Activated T-cell treated with anti-CD3 and anti-CD28 coated beads, Interleukin-2, amount 50 U/mL, for 1 hour (primary cell): ENCODE measurements at places on chromosomes 2 and 18.
A peak's percentile ranks its signal among the peaks of the same experiment; 100 is the strongest.

DNA sequence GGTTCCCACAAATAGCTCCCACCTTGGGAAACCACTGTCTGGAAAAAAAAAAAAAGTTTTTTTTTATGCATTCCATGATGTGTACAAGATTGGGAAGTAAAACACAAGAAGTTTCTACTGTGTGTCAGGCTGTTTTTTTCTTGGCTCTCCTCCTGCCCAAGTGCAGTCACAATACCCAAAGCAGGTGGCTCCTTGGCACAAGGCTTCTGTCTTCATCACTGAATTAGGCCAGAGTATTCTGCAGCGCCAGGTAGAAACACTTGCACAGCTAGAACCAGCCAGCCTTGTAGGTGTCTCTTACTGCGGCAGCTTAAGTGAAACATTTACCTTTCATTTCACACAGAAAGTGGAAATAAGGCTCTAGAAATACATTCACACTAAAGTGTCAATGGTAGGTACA lies 23.8 kb upstream of the MAL start:
- DNase-seq, result no peak

- no peak for DNase-seq
Observed at GRCh38 chr2:237149425-237149824, 63.7 kb downstream of the COPS8 start.

DNA sequence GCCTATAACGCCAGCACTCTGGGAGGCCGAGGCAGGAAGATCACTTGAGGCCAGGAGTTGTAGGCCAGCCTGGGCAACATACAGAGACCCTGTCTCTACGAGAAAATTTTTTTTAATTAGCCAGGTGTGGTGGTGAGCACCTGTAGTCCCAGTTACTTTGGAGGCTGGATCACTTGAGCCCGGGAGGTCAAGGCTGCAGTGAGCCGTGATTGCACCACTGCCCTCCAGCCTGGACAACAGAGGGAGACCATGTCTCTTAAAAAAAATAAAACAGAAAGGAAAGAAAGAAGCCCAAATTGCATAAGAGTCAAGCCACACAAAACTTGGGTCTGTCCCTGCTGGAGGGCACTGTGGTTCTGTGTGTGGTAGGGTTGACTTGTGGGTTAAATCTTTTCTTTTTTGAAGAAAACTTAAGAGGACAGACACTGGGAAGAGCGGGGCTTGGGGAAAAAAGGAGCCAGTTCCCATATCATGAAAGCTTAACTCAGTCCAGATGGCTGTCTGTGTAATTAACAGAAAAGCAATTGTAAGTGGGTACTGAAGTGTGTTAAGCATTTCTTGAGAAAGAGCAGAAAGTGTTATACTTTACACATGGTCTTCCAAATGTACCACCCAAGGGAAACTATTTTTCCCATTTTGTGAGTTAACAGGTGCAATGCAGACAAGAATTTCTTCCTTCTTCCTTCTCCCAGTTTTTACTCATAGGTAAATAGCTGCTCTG lies 115.1 kb downstream of the ALPK2 start:
- no peak for DNase-seq

- peak; percentile 8 for DNase-seq
Observed at GRCh38 chr2:20593072-20594034, 57.5 kb downstream of the HS1BP3 start.

DNA sequence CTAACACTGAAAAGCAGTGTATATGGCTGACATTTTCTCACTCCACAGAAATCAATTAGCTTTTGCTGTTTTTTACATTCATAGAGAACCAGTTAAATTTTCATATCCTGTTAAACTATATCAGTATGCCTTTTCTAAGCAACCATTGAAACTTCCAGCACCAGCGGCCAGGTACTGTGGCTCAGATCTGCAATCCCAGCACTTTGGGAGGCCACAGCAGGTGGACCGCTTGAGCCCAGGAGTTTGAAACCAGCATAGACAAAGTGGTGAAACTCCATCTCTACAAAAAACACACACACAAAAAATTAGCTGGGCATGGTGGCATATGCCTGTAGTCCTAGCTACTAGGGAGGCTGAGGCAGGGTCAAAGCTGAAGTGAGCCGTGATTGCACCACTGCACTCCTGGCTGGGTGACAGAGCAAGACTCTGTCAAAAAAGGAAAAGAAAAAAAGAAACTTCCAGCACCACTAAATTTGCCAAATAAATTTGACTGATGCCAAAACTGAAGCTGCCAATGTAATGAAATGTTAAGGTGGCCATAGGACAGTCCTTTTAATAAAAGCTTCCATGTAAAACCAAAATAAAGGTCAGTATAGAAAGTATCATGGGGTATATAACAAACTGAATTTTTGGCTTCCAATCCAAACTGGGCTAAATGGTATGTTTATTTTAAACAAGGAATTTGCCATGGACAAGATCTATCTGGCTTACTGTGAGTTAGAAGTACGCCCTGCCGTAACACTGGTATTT lies 3.5 kb downstream of the SFT2D3 start:
- no peak for DNase-seq

DNA sequence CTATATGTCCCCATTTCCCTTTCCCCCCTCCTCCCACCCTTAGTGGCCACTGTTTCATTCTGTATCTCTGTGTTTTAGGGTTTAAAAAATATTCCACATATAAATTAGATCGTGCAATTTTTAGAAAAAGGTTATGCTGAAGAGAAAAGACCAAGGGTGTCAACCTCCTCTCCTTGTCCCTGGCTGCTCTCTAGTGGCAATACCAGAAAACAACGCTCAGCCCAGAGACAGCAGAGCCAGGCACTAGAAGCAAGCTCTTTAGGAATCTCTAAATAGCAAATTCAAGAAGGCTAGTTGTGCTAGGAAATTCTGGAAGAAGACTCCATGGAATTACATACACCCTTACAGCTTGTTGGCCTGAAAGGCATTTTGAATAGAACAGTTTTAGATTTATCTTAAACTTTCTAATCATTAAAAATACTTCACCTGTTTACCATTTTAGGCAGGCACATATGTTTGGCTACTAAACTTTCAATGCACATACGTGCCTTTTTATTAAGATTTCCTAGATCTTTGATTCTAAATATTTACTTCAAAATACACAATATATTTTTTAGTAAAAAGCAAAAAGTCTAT lies 35.1 kb upstream of the RASGRP3 start:
- peak; percentile 46 for DNase-seq

DNA sequence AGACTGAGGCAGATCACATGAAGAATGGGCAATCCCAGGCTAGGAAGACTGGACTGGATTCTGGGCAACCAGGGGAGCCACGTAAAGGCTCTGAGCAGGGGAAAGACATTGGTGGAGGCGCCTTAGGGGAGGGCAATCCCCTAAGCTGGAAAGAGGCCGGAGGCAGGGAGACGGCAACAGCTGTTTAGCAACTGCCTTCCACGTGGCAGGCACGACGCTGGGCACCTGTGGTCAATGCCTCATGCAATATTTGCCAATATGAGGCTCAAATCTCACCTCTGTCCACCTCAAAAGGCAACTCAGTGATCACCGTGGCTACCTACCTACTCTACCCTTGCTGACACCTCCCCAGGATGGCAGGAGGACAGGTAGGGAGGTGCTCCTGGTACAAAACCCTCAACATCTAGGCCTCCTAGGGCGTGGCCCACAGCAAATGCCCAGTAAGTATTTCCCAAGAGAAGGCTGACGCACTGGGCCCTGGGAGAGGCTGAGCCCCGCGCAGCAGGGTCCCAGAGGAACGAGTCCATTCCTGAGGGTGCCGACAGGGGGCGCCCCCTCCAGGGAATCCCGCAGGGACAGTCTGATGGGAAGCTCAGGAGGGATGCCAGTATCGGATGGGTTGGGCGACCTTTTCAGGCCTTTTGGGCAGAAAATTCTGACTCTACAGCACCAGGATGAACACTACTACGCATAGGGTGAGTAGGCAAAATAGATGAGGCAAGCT lies 8.9 kb downstream of the BOLA3 start:
- DNase-seq, result no peak

- no peak for DNase-seq
Observed at GRCh38 chr2:174051741-174052583, 86.8 kb upstream of the SP3 start.

DNA sequence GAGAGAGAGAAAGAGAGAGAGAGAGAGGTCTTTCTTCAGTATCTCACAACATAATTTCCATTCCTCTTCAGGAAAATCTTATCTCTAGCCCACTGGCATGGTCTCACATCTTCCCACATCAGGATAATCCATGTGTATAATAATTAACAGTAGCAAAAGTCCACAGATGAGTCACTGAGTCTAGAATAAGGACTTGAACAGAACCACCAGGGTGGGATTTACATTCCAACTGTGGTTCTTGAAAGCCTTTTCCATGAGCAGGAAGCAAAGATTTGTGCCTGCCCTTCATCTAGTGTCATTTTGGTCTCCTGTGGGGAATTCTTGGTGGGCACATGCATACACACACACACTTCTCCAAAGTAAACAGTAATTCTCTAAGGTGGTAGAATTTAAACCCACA lies 107.1 kb upstream of the TCF4 start:
- no peak for DNase-seq

DNA sequence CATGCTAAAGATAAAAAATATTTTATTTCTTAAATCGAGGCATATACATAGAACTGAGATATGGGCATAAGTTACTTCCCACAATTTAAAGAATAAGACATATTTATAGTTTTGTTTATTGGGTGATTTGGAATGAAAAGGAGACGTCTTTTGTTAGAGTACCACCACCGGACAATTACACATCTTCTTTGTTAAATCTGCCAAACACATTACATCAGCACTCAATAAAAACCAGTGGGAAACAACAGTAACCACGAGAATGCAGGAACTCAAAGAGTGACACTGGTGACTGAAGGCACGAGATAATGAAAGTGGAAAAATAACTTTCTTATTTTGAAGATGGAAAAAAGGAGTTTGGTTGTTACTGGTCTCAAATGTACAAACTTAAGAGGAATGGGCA lies 92.6 kb upstream of the TFCP2L1 start:
- DNase-seq, result no peak

DNA sequence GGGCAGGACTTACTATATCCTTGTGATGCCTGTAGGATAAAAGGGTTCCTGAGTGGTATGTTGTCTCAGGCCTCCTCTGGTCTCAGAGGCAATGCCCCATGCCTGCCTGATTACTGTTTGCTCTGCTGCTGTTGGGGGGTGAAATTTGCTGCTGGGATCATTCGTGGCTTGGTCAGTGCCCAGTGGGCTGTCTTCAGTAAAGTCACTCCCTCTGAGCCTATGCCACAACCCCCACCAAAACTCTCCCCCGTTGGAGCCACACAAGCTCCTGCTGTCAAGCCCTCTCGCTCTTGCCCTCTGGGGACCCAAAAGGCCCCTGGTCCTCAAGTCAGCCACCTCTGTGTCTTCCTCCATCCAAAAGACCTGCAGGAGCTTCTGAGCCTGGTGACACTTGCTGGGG lies 38.6 kb upstream of the TGIF1 start:
- DNase-seq, result no peak

DNA sequence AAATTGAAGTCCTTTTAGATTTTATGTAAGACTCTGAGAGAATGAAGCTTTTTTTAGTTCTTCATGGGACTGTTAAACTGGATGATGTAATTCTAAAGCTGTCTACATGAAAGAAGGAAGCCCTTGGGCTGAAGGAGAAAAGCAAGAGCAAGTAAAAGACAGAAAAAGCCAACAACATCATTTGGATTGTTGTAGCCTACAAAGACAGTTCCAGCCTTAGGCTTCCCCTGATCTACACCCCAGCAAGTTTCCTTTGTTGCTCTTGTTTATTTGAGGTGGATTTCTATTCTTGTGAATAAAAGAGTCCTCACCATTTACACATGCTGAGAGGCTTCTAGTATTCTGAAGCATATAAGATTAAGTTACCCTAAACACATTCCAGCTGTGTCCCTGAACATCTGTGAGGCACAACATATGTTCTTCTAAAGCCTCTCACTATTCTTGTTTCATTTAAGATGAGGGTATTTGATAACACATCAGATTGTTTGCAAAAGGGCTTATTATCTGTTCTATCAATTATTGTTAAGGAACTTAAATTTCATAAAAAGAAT lies 377.8 kb downstream of the LNPK start:
- no peak for DNase-seq

GRCh38 chr18:5447442-5447841 lies 96.4 kb downstream of the EPB41L3 start:
- no peak for DNase-seq

DNA sequence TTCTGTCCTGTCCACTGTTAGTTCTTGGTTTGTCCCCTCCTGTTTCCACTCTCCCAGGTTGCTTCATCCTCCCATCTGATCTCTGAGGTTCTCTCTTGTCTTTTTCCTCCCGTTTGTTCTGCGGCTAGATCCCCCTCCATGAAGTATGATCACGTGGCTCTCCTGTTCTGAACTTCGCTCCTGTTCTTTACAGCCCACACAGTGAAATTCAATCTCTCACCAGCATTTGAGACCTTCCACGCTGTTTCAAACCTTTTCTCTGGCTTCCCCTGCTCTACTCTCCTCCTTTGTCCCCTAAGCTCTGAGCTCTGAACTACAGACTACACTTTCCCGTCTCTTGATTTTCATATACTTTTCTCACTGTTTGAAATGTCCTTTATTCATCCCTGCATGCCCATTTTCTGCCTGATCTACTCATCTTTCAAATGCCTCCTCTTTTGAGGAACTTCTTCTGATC lies 83.5 kb downstream of the OSBPL6 start:
- DNase-seq, result no peak

DNA sequence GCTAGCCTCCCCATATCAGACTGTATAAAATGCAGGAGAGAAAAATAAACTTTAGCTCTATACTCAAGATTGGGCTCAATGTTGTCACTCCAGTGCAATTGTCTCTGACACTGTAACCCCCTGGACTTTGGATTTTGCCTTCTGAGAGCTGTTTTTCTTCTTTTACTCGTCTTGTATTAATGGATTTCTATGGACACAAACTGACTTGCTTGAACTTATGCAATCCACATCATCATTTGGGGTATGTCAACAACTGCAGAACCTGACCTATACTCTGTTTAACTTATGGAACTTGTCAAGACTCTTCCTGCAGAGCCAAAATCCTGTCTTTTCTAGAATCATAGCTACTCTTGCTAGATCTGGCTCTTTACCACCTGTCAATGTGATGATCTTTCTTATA lies 257.8 kb upstream of the DCC start:
- no peak for DNase-seq

GRCh38 chr2:81747481-81748070 lies 1443.0 kb upstream of the LRRTM1 start:
- DNase-seq, result no peak

- DNase-seq, result peak; percentile 10
Observed at GRCh38 chr2:241798081-241798630, 10.8 kb upstream of the NEU4 start.

GRCh38 chr2:72629062-72629461 lies 196.8 kb downstream of the EXOC6B start:
- no peak for DNase-seq

- no peak for DNase-seq
Observed at GRCh38 chr2:41647468-41648050, 400.3 kb upstream of the PKDCC start.

DNA sequence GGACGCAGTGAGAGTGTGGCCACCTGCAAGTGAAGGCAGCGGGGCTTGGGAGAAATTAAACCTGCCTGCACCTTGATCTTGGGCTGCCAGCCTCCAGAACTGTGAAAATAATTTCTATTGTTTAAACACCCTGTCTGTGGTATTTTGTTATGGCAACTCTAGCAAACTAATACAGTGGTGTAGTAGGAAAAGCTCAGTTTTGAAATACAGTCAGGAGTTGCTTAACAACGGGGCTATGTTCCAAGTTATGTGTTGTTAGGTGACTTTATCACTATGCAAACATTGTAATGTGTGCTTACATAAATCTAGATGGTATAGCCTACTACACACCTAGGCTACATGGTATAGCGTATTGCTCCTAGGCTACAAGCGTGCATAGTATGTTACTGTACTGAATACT lies 93.4 kb upstream of the FN1 start:
- DNase-seq, result no peak
